Stimulated activated CD4-positive, alpha-beta T cell treated with anti-CD3 and anti-CD28 coated beads, Interleukin-15, amount 100 ng/mL, for 24 hours (primary cell): ENCODE measurements at places on chromosomes 5 and 9.

DNA sequence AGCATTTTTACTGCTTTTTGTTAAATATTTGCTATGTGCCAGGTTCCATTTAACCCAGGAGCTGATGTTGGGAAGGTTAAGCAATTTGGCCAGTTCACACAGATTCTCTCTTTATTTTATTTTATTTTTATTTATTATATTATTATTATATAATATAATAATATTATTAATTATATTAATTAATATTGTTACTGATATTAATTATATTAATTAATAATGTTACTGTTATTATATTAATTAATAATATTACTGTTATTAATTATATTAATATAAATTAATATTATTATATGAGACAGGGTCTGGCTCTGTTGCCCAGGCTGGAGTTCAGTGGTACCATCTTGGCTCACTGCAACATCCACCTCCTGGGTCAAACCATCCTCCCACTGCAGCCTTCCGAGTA, 593.0 kb upstream of the SGCD start:
- DNase-seq: no peak

DNA sequence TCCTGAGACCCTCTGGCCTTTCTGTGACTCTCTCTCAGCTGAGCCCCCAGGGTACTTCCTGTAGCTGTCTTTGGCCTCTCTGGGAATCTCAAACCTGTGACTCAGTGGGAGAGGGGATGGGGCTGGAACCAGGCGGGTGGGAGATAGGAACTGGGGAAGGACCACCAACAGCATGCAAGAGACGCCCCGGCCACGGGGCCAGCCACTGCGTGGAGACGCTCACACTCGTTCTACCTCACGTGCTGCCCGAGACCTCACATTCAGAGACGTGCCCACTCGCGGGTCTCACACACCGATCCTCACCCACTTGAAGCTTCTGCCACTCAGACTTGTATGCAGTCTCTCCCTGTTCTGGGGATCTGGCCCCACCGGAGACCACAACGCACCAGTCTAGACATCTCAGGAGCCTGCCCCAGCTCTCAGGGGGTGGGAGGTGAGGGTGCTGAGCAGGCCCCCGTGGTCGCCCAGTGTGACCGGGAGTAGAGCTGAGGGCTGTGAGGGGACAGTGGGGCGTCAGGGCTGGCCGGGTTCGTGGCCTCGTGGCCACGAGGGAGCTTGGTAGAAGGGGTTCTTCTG, 13.8 kb downstream of the GPRIN1 start:
- DNase-seq: no peak

- DNase-seq: no peak
Observed at GRCh38 chr5:94945656-94946055, 327.2 kb downstream of the SLF1 start.

DNA sequence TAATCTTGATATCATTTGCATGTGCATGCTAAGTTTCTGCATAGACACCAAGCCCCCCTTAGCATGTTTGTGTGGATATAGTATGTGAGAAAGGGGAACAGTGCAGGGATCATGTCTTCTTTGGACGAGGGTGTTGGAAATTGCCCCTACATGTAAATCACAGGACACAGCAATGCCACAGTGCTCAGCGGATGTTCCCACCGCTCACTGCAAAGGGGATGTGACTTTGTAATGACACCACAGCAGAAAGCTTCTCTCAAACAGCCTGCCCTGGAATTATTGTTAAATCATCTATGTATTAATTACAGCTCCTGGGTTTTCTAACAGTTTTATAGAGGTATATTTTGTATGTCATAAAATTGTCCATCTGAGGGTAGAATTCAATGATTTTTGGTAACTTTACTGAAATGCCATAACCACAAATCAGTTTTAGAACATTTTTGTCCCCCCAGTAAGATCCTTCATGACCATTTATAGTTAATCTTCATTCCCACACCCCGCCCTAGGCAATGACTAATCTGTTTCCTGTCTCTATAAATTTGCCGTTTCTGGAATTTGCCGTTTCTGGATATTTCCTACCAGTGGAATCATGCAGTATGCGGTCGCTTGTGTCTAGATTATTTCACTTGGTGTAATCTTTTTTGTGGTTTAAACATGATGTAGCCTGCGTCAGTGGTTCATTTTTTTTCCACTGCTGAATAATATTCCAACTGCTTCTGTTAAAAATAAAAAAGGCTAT, 648.5 kb upstream of the WWC1 start:
- DNase-seq: no peak

DNA sequence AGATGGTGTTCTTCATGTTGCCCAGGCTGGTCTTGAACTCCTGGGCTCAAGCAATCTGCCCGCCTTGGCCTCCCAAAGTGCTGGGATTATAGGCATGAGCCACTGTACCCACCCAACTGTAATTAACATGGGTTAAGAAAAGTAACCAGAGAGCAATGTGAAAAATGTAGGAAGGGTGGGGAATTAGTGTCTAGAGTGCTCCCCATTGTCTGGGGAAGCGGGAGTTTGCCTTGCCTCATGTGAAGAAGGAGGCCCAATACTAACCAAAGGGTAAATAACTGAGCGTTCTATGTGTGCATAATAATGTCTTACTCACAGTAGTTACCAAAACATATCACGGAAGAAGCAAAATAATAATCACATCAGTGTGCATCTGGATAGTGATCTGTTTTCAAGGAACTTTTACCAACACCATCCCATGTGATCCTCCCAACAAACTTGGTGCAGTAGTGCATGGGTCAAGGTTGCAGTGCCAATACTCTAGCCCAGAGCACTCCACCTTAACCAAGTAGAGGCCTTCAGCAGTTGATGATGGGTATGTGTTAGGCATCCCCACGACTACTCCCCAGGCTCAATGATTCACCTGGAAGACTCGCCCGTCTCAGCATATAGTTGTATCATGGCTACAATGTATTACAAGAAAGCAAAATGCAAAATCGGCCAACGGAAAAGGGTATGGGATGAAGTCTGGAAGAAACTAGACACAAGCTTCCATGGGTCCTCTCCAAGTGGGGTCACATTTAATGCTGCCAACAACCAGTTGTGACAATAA, 26.2 kb downstream of the GNAQ start:
- DNase-seq: no peak

DNA sequence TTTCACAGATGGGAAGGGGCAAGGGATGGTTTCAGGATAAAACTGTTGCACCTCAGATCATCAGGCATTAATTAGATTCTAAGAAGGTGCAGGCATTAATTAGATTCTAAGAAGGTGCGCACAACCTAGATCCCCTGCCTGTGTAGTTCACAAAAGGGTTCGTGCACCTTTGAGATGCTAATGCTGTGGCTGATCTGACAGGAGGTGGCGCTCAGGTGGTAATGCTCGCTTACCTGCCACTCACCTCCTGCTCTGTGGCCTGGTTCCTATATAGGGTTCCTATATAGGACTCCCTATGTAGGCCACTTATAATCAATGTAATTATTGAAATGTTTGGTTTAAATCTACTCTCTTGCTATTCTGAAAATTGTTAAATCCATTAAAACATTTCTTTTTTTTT, 171.0 kb downstream of the MSX2 start:
- DNase-seq: no peak

DNA sequence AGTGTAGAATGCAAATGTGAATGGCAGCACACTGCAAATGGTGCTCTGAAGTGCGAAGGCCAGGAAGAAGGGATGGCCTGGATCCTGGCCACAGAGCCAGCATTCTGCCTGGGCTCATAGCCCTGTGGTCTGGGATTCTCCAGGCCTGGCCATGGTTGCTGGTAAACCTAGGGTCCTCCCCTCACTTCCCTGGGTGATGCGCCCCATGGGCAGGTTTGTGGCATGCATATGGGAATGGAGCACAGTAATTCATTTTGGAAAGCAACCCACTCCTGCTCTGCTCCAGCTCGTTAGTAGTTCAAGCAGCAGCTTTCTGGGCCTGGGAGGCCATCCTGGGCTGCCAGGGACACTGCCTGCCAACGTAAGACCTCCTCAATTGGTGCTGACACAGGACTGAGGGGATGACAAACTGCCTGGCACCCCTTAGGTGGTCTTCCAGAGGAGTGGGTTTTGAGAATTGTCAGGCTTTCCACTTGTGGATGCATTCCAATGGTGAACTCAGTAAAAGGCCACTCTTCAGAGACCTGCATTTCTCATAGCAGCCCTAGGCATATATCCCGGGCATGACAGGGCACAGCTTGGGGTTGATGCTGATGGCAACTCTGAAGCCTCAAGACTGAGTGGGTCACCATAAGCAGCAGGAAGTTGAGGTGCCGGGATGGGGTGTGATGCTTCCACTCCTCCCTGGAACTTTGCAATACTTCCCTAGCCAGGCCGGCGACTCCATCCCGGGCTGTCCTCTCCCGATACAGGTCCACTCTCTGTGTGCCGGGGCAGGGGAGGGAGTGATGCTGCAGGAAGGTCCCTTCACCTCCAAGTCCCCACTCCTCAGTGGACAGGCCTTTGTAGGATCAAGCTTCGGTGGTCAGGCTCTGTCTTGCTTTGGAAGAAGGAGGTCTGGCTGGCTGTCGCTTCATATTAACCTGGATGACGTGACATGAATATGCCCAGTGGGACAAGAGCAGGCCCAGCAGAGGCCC, 1.2 kb upstream of the SLC25A48 start:
- DNase-seq: no peak

DNA sequence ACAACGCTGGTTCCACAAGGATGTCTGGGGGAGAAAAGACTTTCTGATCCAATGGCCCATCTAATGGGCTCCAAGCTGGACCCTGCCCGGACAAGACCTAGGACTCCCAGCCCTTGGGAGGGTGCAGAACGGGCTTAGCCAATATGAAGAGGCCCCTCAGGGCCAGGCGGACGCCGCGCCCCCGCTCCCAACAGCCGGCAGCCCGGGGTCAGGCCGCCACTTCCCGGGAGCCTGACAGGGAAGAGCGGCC, 493 bp downstream of the P4HA2 start:
- no peak for DNase-seq

GRCh38 chr9:130835441-130836298, 616 bp downstream of the ABL1 start:
- DNase-seq: peak; percentile 63

DNA sequence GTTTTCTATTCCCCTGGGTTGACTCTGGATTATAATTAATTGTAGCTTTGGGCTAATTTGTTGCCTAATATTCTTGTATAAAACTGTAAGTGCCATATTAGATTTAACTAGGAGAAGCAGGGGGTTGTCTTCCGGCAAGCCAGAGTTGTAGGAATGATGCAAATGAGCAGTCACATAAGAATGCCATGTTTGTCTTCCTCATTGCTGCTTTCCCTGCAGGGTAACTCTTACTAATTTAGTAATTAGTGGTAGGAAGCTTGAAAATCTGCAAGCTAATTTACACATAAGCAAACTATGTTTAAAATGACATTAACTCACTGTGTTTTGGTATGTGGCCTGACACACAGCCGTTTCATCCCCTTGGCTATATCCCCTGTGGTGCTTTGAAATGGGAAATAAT, 527.8 kb downstream of the KCTD16 start:
- no peak for DNase-seq

GRCh38 chr9:124291801-124292396, 34.1 kb downstream of the NEK6 start:
- peak; percentile 75 for DNase-seq
